Activated T-helper 2 cell treated with anti-CD3 and anti-CD28 coated beads, Interferon-gamma antibody, Interleukin-2, Interleukin-4, amounts not matched to agents 10 μg/mL and 5 μg/mL and 100 μg/mL, durations not matched to agents 14 hours and 24 hours and 36 hours (primary cell): ENCODE measurements at places on chromosomes 5 and 9. TPM values are rescaled to one million over a fixed set of nuclear protein-coding genes. Genes with fewer than 3 reads are reported as not detected.

DNA sequence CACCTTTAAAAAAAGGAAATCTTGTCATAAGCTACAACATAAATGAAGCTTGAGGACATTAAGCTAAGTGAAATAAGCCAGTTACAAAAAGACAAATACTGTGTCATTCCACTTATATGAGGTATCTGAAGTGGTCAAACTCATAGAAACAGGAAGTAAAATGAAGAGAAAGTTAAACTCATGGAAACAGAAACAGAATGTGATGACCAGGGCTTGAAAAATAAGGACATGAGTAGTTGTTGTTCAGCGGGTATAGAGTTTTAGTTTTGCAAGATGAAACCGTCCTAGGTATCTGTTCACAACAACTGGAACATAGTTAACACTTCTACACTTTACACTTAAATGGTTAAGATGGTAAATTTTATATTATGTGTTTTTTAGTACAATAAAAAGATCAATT is 47.8 kb upstream of the SLC1A3 start:
- DNase-seq: no peak

- DNase-seq: no peak
Measured at GRCh38 chr5:66406761-66407336, 189.3 kb upstream of the MAST4 start.

BARHL1 gene
- not detected in 2 replicates for total RNA-seq

GRCh38 chr5:72145348-72145747 is 38.1 kb downstream of the MAP1B start:
- no peak for DNase-seq

RABL6 gene
- 108 and 111 TPM in 2 replicates for total RNA-seq
